Ascending aorta (tissue), 2 donors: ENCODE measurements at places on chromosomes 1 and 21. TPM values are rescaled to one million over a fixed set of nuclear protein-coding genes. Genes with fewer than 3 reads are reported as not detected.

Gene SSX2IP
- total RNA-seq = 2.3 TPM

Gene GNAT2
- not detected for total RNA-seq

Gene FMO5
- 19.6 TPM for total RNA-seq

Gene KCNK1
- 1.4 TPM for total RNA-seq

Gene SPATC1L
- total RNA-seq = 37.4 TPM

Gene FMO1
- not detected for total RNA-seq

Gene WNT3A
- not detected for total RNA-seq

Gene CNKSR1
- total RNA-seq = not detected

Gene ZNF670
- total RNA-seq = not detected

Gene CLDN17
- not detected for total RNA-seq

Gene KRTAP12-2
- not detected for total RNA-seq

Gene NIBAN1
- 74.6 TPM for total RNA-seq

Gene AADACL3
- total RNA-seq = not detected

Gene TBX15
- total RNA-seq = 1.8 TPM

Gene TFAP2E
- total RNA-seq = 10.2 TPM

Gene KCNJ9
- total RNA-seq = 1.2 TPM

Gene HAPLN2
- total RNA-seq = 1.4 TPM

Gene SMCP
- total RNA-seq = not detected

Gene FMOD
- total RNA-seq = 92.3 TPM

Gene FMO2
- 90.3 TPM for total RNA-seq

Gene SLFNL1
- not detected for total RNA-seq

Gene CFAP74
- total RNA-seq = not detected

Gene PCNT
- 39.9 TPM for total RNA-seq

Gene ACBD3
- 31.5 TPM for total RNA-seq

Gene SLC30A10
- not detected for total RNA-seq

Gene ZSWIM5
- total RNA-seq = 1.2 TPM

Gene SELL
- total RNA-seq = 1.9 TPM

Gene MAP3K7CL
- 6.9 TPM for total RNA-seq

Gene ASTN1
- 0.32 TPM for total RNA-seq

Gene AP4B1
- total RNA-seq = 3.2 TPM

Gene HSD11B1
- 0.32 TPM for total RNA-seq

Gene TMEM9
- total RNA-seq = 45.8 TPM
